RCC 7860 (cell line): ENCODE measurements at places on chromosomes 1 and 21.

DNA sequence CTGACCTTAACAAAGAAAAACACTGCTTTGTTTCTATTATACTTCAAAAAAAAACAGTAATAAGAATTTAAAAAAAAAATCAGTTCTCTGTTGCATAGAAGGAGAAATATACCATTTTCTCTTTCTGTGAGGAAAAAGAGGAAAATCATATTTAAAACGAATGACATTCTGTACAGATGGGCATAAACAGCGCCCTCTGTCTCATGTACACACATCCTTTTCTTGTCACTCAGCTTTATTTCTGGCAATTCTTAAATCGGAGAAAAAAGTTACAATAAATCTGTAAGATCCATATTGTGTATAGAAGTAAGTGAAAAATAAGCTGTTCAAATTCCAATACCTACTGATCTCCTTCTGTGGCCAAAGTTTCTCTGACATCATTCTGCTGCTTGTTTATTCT lies 245.4 kb downstream of the SMYD3 start:
- DNase-seq: no peak

DNA sequence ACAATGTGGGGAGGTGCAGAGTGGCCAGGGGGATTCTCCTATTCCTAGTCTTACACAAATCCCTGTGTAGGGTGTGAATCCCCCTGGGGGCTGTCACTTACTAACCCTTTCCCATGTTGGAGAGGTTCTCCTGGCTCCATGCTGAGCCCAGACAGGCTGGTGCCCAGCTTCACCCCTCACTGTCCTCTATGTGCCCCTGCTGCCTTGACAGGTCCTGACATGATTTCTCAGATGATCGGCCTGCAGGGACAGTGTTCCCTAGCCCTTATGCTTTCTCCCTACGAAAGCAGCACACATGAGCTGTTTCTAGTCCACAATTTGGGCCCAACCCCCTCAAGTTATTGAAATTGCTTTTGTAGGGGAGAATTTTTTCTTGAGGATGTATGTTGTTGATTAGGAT lies 68.9 kb upstream of the FAM78B start:
- DNase-seq: no peak

GRCh38 chr21:18522181-18522972 lies 118.8 kb upstream of the TMPRSS15 start:
- DNase-seq: no peak

GRCh38 chr1:119294199-119294598 lies 74.4 kb upstream of the HAO2 start:
- no peak for DNase-seq

- no peak for DNase-seq
Measured at GRCh38 chr1:229023651-229024300, 247.1 kb upstream of the RAB4A start.

- peak; percentile 69 for DNase-seq
Measured at GRCh38 chr1:219422811-219423598, 189.9 kb downstream of the ZC3H11B start.

- DNase-seq: peak; percentile 72
Measured at GRCh38 chr1:206955476-206956451, 9.5 kb upstream of the PIGR start.

DNA sequence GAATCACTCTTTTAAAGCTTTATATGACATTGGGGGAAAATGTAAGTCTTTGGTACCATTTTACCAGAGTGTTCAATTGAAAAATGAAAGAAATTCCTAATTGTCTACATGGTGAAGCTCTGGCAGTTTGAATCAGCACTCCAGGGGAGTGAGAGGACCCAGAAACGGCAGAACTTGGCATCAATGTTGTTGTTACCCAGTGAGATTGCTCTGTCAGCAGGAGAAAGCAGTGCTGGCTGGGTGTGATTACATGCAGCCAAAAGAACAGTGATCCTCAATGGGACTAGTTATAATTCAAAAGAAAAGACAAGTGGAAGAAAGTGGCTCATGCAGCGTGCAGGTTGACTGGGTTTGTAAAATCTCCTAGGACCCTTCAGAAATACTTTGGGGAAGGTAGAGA lies 206.4 kb downstream of the PTPRC start:
- DNase-seq: no peak

- DNase-seq: no peak
Measured at GRCh38 chr1:154615411-154615810, 7.4 kb upstream of the ADAR start.

GRCh38 chr1:109151146-109151990 lies 37.5 kb downstream of the ELAPOR1 start:
- peak; percentile 25 for DNase-seq

- DNase-seq: no peak
Measured at GRCh38 chr1:18794051-18794450, 65.4 kb downstream of the TAS1R2 start.

DNA sequence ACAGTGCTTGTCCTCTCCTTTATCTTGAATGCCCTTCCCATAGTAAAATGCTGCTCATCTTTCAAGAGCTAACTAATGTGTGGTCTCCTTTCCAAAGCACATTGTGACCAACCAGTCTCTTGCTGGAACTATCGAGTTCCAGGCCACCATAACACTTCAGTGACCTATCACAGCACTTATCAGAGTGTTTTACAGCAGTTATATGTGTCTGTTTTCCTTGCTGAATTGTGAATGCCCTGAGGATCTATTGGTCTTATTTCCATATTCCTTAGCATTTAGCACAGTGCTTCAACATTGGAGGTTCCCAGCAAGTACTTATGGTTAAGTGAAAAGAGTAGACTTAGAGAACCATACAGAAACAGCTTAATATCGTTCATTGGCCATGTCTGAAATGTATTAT lies 264.3 kb downstream of the DYRK1A start:
- no peak for DNase-seq

DNA sequence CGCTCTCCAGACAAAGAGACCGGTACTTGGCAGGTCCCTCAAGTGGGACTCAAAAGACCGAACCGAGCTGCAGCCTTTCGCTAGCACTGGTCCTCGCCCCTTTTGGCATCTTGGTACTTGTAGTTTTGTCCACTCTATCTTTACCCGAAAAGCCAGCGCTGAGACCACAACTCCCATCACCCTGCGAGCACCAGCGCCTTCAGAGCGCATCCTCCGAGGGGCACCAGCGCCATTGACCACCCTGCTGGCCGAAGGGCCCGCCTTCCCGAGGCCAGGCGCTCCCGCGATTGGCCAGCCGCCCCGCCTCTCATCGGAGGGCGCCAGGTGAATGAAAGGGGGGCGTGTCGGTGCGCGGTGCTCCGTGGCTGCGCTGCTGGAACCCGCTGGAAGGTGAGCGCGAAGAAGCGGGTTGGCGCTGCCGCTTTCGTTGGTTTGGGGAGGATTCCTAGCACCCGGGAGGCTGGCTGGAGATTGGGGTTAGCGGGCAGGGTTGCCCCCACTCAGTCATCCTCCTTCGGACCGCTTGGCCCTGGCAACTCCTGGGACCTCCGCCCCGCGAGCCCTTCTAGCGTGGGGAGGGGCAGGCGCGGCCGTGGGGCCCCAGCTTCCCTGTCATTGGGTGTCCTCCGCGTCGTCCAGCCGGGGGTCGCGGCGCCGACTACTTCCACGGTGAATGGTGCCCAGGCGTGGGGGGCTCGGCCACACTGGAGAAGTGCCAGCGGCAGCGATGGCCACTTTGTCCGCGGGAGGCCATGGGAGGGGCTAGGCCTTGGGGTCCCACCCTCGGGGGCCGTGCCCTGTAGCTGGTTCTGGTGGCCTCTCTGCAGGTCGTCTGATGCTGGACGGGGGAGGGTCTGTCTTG lies at the start of gene ZBTB8B:
TSS of gene ZBTB8B (plus strand) at position 357 of the 862 bp plus-strand sequence. CDS start 5,553 bp downstream, outside the sequence.
- DNase-seq: no peak

- no peak for DNase-seq
Measured at GRCh38 chr1:79362470-79362869, 355.9 kb upstream of the ADGRL4 start.

GRCh38 chr1:28986306-28986910 lies 72.0 kb downstream of the EPB41 start:
- no peak for DNase-seq

DNA sequence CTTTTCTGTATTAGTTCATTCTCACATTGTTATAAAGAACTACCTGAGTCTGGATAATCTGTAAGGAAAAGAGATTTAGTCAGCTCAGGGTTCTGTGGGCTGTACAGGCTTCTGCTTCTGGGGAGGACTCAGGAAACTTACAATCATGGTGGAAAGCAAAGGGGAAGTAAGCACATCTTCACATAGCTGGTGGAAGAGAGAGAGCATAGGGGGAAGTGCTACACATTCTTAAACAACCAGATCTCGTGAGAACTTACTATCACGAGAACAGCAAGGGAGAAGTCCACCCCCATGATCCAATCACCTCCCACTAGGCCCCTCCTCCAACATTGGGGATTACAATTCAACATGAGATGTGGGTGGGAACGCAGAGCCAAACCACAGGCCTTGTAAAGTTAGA lies 37.9 kb upstream of the AHCTF1 start:
- no peak for DNase-seq
